Esophagus muscularis mucosa (tissue), 4 donors: ENCODE measurements at places on chromosomes 6 and 20. TPM values are rescaled to one million over a fixed set of nuclear protein-coding genes. Genes with fewer than 3 reads are reported as not detected.
A peak's percentile ranks its signal among the peaks of the same experiment; 100 is the strongest.

- no peak for DNase-seq
Observed at GRCh38 chr6:105164418-105164817, 15.4 kb downstream of the POPDC3 start.

Gene SLC2A10
- total RNA-seq, result 27.0 TPM

DNA sequence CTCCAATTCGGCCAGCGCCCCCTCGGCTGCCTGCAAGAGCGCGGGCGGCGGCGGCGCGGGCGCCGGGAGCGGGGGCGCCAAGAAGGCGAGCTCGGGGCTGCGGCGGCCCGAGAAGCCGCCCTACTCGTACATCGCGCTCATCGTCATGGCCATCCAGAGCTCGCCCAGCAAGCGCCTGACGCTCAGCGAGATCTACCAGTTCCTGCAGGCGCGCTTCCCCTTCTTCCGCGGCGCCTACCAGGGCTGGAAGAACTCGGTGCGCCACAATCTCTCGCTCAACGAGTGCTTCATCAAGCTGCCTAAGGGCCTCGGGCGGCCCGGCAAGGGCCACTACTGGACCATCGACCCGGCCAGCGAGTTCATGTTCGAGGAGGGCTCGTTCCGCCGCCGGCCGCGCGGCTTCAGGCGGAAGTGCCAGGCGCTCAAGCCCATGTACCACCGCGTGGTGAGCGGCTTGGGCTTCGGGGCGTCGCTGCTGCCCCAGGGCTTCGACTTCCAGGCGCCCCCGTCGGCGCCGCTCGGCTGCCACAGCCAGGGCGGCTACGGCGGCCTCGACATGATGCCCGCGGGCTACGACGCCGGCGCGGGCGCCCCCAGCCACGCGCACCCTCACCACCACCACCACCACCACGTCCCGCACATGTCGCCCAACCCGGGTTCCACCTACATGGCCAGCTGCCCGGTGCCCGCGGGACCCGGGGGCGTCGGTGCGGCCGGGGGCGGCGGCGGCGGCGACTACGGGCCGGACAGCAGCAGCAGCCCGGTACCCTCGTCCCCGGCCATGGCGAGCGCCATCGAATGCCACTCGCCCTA, 963 bp downstream of the FOXF2 start:
- DNase-seq, result no peak

DNA sequence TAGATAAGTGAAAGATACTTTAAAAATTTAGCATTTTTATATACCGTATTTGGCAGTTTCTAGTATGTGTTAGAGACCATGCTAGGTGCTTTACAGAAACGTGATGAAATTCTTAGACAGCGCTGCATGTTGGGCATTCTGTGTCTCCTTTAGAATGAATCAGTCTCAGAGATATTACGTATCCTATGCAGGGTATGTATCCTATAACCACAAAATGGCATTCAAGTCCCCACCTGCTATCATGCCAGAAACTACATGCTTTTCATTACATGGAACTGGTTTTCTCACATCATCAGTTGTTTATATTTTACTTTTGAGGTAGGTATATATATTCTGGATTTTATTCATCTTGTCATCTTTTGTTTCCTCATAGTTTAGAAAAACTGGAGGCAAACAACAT, 42.3 kb downstream of the PEX7 start:
- DNase-seq, result no peak

GRCh38 chr20:56964901-56965300, 301.5 kb downstream of the BMP7 start:
- DNase-seq, result no peak

Gene F13A1
- total RNA-seq, result 173 TPM

Gene C6orf132
- total RNA-seq, result 1.7 TPM

Gene C6orf58
- total RNA-seq, result not detected

DNA sequence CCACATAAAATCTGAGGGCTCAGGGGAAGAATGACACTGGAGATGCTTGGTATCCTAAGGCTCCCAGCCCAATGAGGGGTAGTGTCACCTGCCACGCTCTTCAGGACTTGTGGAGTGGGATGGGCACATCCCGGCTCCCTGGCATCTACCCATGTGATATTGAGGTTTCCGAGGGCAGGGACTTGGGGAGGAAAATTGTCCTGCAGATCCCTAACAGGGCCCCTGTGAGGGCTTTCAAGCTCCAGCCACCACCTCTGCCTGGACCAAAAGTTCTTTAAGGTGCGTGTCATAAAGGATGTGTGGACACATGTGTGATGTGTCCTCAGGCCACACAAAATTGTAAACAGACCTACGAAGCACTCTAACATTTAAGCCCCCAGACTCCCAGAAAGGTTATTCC, 2.5 kb downstream of the SCML4 start:
- DNase-seq, result peak; percentile 91

- no peak for DNase-seq
Observed at GRCh38 chr20:63096681-63097335, 90.0 kb upstream of the BHLHE23 start.

- no peak for DNase-seq
Observed at GRCh38 chr20:45090481-45090880, 10.4 kb downstream of the KCNS1 start.

DNA sequence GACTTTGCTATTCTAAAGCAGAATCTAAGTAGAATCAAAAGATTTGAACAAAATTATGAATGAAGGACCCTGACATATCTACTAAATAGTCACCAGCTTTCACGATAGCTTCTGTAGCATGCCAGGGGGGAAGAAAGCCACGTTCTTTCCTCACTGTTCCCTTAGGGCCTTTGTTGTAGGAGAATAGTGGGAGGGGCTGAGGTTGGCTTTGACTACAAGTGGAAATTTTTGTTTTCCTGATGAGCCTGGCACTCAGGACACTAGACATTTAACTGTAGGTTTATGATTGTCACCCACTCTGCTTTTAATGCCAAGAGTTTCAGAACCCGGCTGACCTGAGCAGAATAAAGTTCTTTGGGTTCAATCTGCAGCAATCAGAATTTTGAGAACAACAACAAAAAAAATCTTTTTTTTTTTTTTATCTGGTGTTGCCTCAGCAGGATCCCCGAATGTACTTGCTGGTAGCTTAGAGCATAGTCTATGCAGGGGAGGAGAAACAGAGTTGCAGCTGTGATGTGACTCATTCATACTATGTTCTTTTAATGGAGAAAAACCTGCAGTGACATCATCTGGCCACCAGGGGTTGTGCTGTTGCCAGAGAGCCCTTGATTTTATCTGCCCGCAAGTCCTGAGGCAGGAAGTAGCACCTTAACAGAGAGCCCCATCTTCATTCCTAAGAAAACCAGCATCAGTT, 38.5 kb downstream of the TPD52L1 start:
- no peak for DNase-seq

Gene PRSS35
- total RNA-seq, result not detected

DNA sequence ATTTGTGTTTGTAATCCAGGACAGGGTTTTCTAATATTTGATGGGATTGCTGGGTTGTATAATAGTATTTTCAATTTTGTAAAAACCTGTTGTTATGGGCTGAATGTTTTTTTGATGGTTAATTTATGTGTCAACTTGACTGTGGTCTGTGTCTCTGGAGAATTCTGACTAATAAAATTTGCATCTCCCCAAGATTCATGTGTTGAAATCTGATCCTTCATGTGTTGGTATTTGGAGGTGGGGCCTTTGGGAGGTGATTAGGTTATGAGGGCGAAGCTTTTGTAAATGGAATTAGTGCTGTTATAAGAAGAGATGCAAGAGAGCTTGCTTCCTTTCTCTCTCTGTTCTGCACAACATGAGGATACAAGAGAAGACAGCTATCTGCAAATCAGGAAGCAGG, 48.7 kb upstream of the SAMD5 start:
- DNase-seq, result no peak

Gene PRR18
- total RNA-seq, result not detected

Gene ULBP2
- total RNA-seq, result not detected

- no peak for DNase-seq
Observed at GRCh38 chr6:4365686-4366085, 230.3 kb upstream of the ECI2 start.

Gene RNF182
- total RNA-seq, result 0.45 TPM

DNA sequence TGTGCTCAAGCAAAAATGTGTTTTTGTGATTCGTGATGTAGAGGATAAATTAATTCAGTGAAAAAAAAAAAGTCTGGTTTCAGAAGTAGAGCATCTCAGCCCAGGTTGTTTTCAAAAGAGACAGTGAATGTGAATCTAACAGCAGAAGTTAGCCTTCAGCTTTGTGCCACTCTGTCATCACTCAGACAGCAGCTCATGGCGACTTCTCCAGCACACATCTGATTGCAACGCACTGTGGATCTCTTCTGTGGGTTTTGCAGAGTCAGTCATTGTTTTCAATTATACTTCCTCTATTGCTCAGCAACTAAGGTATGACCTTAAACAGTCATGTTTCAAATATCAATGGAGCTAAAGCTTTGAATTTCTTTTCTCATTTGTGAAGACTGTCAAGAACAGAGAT, 335.5 kb upstream of the POU3F2 start:
- no peak for DNase-seq

DNA sequence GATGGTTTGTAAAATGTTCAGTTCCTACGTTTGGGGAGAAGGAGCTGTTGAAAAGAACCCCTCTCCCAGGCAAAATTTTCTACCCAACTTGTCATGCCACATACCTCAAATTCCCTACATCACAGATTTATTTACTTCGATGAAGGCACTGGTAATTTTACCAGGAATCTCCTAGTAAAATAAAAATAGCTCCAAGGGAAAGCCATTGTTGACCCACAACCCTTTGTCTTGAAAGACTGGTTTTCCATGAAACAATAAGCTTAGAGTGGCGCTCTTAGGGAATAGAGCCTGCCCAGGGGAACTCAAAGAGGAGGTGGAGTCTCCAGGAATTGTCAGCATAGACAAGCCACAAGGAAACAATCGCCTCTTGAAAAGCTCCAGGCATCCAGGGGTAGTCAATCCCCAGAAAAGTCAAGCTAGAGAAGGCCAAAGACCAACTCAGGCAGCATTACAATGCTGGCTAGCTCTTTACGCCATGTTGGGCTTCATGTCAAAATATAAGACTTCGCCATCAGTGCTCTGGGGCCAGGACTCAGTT, 99.2 kb upstream of the RREB1 start:
- DNase-seq, result no peak
